ENCODE measurements at places on chromosomes 11 and 22.

DNA sequence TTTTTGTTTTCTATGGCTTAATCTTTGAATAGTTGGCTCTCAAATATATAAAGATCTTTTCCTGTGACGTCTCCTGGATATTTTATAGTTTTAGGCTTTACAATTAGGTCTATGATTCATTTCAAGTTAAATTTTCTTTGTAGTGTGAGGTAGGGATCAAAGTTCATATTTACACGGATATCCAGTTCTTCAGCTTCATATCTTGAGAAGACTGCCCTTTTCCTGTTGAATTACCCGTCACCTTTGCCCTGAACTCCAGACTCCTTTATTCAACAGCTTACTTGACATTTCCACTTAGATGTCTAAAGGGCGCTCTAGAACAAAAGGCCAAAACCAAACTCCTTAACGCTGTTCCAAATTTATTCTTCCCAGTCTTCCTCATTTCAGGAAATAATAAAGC lies 51.7 kb downstream of the TTC17 start:
- no peak for DNase-seq

- DNase-seq, result no peak
These were observed 301.7 kb downstream of the TMEM135 start for GRCh38 chr11:87339416-87339815.

DNA sequence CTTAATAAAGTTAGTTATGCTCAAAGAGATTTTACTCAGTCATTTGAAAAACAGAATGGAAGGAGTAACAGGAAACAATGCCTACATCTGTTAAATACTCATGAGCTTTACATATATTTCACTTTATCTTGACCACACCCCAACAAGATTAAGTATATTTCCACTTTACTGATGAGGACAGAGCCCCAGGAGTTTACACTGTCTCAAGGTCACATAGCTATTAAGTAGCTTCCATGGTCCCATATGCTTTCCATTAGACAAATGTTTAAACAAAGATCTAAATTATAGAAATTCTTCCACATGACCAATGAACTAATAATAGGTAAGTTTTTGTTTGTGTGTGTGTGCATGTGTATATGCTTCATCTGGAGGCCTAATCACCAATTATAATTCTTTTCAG lies 30.2 kb downstream of the MRTFA start:
- DNase-seq, result no peak

GRCh38 chr11:69317401-69318092 lies 23.6 kb downstream of the MYEOV start:
- DNase-seq, result no peak

DNA sequence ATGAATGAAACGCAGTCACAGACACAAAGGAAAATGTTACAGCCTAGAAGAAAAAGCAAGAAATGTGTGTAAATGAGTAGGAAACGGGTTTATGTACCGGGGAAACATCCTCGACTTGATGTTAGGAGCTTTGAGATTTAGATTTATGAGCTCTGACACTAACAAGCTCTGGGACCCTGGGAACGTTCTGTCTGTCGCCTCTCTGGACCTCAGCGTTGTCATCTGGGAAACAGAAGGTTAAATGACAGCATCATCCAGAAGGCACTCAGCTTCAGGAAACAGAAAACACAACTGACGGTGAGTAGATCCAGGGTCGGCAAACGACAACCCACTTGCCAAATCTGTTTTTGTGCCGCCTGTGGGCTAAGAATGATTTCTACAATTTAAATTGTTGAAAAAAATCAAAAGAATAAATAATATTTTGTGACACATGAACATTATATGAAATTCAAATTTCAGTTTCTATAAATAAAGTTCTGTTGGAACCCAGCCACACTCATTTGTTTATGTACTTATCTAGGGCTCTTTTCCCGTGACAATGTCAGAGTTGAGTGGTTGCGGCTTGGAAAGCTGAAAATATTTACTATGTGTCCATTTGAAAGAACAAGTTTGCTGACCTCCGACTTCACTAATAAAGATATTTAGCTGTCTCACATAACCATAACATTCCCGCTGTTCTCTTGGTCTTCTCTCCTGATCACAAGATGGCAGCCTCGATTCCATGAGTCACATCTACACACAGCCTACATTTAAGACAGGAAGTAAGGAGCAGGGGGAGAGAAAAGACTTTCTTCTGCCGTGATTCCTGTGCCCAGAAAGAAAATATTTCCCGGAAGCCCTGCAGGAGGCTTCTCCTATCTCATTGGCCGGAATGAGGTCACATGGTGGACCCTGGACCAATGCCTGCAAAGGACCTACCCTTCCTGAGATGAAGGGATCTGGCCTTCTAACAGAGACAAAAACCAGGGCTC lies 47.1 kb upstream of the SYT13 start:
- peak; percentile 49 for DNase-seq

- no peak for DNase-seq
These were observed 219.1 kb upstream of the ARHGAP42 start for GRCh38 chr11:100467821-100468508.

DNA sequence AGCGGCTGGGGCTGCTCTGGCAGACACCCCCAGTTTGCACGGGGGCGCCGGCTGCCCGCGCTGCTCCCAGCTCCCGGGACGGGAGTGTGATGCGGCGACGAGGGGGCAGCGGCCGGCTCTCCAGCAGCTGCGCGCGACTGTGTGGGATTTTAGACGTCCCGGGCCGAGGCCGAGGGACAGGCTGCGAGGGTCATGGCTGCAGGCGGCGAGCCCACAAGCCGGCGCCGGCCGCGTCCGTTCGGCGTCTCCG lies 159 bp downstream of the FZD4 start:
- no peak for DNase-seq

GRCh38 chr11:128180441-128181087 lies 406.8 kb downstream of the ETS1 start:
- no peak for DNase-seq

- no peak for DNase-seq
These were observed 390.0 kb upstream of the CADM1 start for GRCh38 chr11:115894176-115894575.

DNA sequence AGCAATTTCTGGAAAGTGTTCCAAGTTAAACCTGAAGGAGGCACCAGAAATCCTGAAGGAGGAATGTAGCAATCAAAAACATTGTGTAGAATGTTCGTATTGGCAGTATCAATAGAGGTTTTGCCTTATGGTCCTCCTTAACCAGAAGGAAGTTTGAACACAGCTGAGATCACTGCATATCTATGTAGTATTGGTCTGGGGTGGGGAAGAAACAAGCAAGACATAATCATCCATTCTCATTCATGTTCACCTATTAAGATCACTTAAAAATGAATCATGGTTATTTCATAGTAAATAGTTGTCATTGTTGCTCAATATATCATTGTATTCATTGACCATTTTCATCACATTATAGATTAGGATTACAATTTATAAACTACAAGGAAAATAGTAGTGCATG lies 160.5 kb downstream of the DDX10 start:
- DNase-seq, result no peak

DNA sequence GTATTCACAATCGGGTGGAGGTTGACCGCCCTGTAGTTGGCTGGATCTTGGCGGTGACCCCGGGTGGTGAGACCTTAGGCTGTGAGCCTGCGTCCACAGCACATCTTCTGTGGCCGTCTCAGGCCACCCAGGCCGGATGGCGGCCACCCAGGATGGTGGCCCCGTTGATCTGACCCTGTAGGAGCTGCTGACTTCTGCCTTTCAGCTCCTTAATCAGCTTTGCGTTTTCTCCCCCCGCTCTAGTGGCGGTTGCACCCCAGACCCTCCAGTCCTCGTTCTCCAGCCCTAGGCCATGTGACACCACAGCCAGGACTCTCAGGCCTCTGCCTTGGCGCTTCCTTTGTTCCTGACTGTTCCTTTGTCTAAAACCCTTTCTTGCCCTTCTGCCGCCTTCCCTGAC lies 244.0 kb downstream of the TBC1D22A start:
- no peak for DNase-seq

DNA sequence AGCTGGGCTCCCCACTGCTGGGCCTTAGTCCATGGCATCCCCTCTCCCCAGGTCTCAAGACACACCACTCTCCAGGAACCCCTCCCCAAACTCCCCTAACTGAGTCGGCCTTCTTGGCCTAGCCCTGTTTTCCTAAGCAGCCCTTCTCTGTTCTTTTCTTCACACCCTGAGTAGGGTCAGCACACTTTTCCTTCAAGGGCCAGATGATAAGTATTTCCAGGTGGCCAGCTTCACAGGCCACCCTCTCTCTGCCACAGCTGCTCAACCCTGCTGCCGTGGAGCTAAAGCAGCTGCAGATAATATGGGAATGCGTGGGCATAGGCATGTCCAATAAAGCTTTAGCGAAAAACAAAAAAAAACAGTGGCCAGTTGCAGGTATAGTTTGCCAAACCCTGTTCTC lies 24.1 kb downstream of the DGCR2 start:
- no peak for DNase-seq

- DNase-seq, result no peak
These were observed 2.0 kb upstream of the LARGE1 start for GRCh38 chr22:33922349-33922681.

DNA sequence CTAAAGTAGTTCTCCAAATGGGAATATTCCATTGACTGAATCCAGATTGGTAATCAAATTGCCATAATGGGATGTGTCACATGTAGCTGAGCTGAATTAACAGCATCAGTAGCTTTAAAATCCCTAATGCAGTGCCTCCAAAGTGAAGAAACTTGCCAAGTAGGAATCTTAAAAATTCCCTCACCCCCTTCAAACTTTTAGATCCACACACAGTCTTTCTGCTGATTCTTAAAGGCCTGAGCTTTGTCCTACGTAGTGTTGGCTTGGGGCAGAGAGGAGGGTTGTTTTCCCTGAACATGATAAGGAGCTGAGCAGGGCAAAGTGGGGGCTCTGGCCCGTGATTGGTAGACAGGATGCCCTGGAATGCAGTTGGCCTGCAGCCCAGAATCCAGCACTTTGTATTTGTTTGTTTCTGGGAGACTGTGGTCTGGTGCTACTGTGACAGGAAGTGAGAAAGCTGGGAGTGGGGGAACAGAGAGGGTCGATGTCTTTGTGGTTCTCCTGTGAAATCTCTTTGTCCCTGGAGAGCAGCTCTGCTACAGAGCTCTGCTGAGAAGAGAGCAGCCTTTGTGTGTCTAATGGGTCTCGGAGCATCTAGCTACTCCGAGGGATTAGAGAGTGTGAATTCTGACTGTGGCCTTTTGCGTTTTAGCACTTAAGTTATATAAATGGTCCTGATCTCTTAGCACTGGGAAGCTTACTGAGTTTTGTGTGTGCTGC lies 16.9 kb downstream of the CTNND1 start:
- DNase-seq, result peak; percentile 97

DNA sequence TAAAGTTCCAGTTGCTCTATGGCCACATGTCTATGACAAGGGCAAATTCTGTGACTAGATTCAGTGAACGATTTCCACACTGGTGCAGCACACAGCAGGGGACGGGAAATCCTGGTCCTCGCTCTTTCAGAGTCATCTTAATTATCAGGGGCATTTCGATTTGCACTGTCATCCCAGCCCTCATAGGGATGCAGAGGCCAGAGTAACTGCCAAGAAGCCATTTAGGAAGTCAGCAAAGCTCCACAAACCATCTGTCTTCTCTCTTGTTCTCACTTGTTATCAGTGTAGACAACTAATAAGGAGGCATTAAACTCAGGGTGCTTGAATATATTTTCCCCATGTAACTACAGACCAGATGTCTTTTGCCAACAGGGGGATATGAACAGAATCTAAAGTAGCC lies 151.7 kb downstream of the STK33 start:
- DNase-seq, result no peak

DNA sequence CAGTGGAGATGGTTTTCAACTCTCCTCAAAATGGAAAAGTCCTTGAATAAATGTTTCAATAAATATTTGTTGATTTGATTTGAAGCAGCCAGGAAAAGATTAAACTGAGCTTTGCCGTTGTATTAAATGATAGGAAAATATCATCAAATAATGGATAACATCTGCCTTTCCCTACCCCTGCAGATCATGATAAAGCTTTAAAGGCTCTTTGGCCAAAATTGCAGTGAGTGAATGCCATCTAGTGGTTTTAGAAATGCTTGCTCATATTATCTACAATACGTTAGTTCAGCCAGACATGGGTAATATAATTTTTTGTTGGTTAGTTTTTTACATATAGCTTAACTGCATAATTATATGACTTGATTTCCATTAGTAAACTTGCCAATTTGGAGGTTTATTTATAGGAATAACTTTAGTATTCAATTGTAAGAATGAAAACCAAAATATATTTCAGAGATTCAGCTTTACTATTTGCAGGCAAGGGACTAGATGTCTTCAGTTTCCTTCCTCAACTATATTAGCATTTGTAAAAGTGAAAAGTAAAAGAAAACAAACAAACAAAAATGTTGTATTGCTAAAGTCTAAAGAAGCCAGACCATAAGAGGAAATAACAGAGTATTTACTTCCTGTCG lies 159.2 kb downstream of the MSANTD4 start:
- DNase-seq, result peak; percentile 56

DNA sequence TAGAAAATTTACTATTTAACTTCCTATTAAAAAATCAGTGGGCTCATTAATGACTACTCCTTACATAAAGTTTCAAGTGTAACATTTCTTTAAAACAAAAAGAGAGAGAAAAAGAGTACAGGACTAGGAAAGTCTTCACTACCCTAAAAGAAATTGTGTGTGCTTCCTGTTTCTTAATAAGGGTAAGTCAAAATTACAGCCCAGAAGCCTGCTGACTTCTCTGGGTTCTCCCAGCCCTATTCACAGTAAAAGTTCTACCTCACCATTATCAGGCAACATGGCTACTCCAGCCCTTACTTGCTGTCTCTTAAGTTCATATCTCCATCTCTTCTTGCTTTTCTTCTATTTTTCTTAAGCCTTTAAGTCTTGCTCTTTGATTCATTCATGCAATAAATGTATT lies 20.3 kb upstream of the ZC3H12C start:
- no peak for DNase-seq

DNA sequence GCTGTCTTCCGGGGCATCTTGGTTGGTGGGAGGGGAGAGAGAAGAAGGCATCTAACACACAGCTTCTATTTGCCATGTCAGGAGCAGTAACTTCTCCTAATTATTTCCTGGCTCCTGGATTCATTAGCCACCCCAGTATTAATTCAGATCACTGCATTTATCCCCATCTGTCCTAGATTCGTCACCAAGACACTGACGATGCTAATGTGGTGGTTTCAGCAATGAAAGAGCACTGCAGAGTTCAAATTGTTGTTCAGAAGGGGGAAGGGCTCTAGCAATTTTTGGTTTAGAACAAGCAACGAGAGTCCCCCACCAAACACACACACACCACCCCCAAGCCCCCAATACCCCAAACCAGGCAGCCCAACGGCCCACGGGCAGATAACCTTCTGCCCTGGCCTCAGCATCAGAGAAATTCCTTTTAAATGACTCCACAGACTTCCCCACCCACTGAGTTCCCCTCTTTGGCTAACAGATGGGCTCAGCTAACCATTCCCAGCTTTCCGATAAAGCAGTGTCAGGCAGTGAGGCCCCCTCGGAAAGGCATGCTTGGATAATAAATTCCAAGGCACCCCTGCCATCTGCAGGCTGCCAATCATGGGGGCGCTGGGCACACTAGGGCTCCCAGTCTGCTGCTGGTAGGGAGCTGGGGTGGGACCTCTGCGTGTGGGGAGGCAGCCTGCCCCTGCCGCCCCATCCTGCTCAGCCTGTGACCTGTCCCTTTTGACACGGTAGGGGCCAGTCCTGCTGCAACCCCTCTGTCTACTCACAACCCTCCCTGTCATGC lies 453.5 kb downstream of the MIAT start:
- no peak for DNase-seq

GRCh38 chr11:31943056-31943780 lies 132.1 kb upstream of the PAX6 start:
- no peak for DNase-seq
